ENCODE measurements at places on chromosomes 12 and 14. TPM values are rescaled to one million over a fixed set of nuclear protein-coding genes. Genes with fewer than 3 reads are reported as not detected.
A peak's percentile ranks its signal among the peaks of the same experiment; 100 is the strongest.

- DNase-seq, result no peak
Measured at GRCh38 chr12:131313635-131314034, 359.9 kb downstream of the ADGRD1 start.

DNA sequence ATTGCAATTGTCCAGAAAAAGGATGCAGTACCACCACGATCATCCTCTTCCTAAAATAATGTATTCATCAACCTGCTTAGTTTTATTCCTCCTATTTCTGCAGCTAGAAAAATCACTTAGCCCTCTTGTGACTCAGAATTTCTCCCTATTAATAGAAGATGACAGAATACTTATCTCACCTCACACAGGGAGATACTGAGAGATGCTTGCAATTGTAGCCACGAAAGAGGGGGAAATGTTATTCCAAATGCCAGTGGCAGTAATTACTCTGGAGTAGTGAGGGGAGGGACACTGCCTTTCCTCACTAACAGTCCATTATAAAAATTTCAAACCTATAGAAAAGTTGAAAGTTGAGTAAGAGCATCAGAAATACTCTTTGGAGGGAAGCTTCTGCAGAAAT lies 11.8 kb upstream of the DUSP6 start:
- no peak for DNase-seq

GRCh38 chr12:53105256-53105655 lies 2.0 kb downstream of the SOAT2 start:
- no peak for DNase-seq

DNA sequence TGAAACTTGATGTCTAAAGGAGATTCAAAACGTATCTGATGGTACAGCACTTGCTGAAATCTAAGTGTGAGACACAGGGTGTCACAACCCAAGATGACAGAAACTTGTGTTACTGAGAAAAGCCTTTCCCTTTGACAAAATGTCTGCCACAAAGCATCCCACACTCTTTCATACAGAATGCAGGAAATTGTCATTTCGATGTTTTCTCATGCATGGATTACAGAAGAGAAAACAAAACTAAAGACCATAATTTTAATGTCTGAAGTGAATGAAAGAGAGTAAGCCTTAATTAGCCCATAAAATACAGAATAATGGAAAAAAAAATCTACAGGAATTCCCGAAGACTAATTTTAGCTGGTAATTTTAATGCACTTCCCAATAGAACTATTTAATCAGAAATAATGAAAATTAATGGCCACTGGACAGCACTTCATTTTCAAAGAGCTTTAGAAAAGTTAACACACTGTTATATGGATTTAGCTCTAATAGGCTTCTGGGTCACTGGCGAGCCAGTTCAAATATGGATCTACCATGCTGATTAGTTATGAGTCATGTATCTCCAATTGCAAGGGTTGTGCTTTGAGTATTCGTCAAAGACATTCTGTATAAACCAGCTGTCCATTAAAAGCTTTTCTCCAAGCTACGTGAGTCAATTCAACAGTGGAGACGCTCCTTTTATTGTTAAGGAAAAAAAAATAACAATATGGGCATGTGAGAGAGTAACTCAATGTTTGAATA lies 656.7 kb downstream of the SLC16A7 start:
- no peak for DNase-seq

DNA sequence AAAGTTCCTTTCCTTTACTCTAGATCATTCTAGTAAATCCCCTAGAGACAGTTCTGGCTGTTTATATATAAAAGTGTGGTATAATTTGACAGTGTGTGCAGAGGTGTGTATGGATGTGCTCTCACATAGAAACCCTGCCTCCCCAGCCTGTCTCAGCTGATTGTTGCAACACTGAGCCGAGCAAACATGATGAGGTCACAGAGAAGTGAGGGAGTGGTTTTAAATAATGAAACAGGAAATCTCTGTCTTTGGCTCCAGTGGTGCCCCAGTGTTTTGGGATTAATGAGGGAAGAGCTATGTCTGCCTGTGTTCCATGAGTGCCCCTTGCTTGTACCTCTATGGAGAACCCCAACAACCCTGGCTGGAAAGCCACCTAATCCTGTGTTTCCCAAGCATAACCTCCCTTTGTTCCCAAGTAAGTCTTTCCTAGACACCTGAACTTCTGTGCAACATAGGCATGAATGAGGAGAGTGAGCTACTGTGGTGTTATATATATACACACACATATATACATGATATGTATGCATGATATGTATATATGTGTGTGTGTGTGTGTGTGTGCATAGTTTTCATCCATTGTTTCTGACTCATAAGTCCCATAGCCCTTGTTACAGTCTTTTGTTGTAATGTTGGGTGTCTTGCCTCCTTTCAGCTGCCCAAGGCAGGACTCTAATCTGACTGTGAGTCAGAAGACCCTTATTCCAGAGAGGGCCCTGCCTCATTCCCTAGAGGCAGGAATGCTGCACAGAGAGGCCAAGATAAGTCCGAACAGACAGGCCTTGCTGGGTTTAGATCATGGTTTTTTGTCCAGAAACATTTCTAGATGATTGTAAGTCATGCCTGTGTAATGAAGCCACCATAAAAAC lies 18.0 kb downstream of the TRAF3 start:
- DNase-seq, result peak; percentile 38

GRCh38 chr14:73751157-73751691 lies 37.0 kb upstream of the PNMA1 start:
- no peak for DNase-seq

DNA sequence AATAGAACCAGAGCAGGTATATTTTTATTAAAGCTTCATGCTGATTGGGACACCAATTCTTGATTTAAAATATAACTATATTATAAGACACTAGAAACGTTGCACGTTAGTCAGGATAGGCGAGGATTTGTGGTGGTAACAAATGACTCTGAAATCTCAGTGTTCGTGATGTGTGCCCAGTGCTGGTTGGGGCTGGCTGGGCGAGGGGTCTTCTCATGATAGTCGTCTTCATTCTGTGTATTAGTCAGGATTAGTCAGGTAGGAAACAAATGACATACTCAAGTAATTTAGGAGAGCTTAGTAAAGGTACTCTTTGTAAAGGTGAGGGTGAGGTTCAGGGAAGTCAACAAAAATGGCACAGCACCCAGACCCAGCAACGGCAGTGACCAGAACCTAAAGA lies 73.9 kb upstream of the HIF1A start:
- no peak for DNase-seq

DNA sequence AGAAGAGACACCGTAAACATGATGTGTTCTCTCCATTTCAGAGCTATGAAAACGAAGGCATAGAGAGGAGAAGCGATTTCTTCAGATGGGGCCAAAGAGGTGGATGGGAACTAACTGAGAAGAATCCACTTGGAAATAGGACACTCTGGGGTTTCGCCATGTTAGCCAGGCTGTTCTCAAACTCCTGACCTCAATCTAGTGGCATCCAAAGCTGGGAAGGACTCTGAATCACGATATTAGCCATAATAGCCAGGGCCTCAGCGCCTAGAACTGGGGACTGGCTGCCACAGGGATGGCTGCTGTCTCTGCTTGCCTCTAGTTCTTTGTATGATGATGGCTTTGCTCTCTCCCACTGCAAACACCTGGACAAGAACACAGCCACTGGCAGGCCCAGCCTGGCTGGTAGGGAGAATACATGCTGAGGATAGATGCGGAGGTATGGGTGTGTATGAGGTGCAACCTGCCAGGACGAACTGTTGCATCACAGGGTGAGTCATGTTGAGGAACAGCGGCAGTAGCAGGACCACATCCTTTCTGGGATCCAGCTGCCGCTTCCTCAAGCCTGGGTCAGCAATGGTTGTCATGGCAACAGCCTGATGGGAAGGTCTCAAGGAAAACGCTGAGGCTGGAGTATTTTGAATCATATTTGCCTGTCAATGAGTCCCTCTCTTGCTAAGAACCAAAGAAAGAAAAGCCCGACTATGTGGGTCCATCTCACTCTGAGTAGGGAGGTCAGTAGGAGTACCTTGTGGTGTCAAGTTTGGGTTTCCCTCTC lies 31.1 kb downstream of the CCDC177 start:
- DNase-seq, result peak; percentile 27

DNA sequence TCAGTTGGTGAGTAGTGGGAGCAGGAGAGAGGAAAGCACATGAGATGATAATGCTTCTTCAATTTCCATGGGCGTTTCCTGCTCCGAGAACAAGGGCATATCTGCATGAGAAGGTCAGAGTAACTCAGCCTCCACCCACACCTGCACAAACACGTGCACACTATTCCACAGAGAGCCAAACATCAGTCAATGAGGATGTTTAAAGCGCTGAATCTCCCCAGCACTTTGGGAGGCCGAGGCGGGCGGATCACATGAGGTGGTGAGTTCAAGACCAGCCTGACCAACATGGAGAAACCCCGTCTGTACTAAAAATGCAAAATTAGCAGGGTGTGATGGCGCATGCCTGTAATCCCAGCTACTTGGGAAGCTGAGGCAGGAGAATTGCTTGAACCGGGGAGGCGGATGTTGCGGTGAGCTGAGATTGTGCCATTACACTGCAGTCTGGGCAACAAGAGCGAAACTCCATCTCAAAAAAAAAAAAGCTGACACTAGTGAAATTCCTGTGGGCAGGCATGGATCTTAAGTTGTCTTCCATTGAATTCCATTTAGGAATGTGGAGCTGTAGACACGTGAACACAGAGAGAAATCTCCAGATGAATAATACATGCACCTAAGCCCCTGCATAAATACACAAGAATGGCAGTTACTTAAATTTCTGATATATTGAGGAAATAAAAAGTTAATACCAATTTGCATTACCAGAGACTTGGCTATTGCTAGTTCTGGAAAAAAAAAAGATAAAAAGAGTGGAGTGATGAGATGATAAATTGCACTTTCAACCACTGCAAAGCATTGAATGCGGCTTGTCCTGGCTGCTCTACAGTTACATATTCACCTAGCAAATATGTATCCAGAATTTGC lies 1097.4 kb upstream of the TMEM132C start:
- DNase-seq, result no peak

GRCh38 chr12:43241986-43242385 lies 310.0 kb downstream of the ADAMTS20 start:
- no peak for DNase-seq

Gene SYNDIG1L
- 6.9 TPM for total RNA-seq

Gene RFX4
- 2.9 TPM for total RNA-seq

Gene ZC2HC1C
- total RNA-seq, result 2.4 TPM

Gene LRTM2
- 1.6 TPM for total RNA-seq

Gene ALX1
- total RNA-seq, result under 0.01 TPM

Gene RHOJ
- 4.5 TPM for total RNA-seq

Gene STRN3
- 148 TPM for total RNA-seq
